Body of pancreas (tissue), 4 donors: ENCODE measurements at places on chromosomes 2 and 18.

- no peak for DNase-seq
- peaks cover 2% of the 10 kb centered on the region for H3K36me3 ChIP-seq
- H3K27me3 ChIP-seq, result no peaks in the 10 kb centered on the region
These were observed 628 bp downstream of the PPP1R7 start for GRCh38 chr2:241150660-241151530.

GRCh38 chr2:106010818-106011355 lies 183.2 kb downstream of the UXS1 start:
- no peaks in the 10 kb centered on the region for H3K4me1 ChIP-seq
- no peak for DNase-seq
- H3K4me3 ChIP-seq, result no peak overlapping the region
- no peak overlapping the region for H3K27ac ChIP-seq
- no peaks in the 10 kb centered on the region for H3K27me3 ChIP-seq
- no peaks in the 10 kb centered on the region for H3K36me3 ChIP-seq

DNA sequence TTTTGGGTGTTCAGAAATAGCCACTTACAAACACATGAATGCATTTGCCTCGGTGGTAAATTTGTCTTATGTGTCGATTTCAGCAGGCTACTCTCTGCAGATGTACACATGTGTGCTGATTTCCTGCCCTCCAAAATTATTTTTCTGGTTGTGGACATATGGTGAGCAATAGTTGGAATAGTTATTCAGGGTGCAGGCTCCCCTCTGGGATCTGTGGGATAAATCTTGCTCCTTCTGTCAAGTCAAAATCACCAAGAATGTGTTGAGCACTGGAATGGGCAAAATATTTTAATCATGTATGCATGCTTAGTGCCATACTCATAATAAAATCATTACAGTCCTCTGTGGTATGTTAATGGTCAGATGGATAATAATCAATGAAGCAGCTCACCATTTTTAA lies 684.5 kb downstream of the BCL11A start:
- H3K4me1 ChIP-seq, result no peaks in the 10 kb centered on the region
- no peaks in the 10 kb centered on the region for H3K27me3 ChIP-seq
- no peaks in the 10 kb centered on the region for H3K36me3 ChIP-seq
- no peak overlapping the region for H3K27ac ChIP-seq

GRCh38 chr2:36449943-36450392 lies 94.4 kb downstream of the CRIM1 start:
- no peak for DNase-seq
- no peak overlapping the region for H3K27ac ChIP-seq
- H3K27me3 ChIP-seq, result no peaks in the 10 kb centered on the region
- H3K36me3 ChIP-seq, result no peaks in the 10 kb centered on the region
- H3K4me1 ChIP-seq, result no peaks in the 10 kb centered on the region
- no peak overlapping the region for H3K4me3 ChIP-seq

GRCh38 chr2:240437861-240438809 lies 2.7 kb downstream of the GPC1 start:
- no peaks in the 10 kb centered on the region for H3K27me3 ChIP-seq
- DNase-seq, result peak; percentile 74
- no peaks in the 10 kb centered on the region for H3K36me3 ChIP-seq
- H3K4me1 ChIP-seq, result peaks cover 40% of the 10 kb centered on the region

GRCh38 chr2:54577944-54578647 lies 122.0 kb downstream of the SPTBN1 start:
- H3K4me1 ChIP-seq, result peaks cover 88% of the 10 kb centered on the region
- H3K4me3 ChIP-seq, result no peak overlapping the region
- peak overlapping the region; percentile 26 for H3K27ac ChIP-seq
- H3K36me3 ChIP-seq, result no peaks in the 10 kb centered on the region

DNA sequence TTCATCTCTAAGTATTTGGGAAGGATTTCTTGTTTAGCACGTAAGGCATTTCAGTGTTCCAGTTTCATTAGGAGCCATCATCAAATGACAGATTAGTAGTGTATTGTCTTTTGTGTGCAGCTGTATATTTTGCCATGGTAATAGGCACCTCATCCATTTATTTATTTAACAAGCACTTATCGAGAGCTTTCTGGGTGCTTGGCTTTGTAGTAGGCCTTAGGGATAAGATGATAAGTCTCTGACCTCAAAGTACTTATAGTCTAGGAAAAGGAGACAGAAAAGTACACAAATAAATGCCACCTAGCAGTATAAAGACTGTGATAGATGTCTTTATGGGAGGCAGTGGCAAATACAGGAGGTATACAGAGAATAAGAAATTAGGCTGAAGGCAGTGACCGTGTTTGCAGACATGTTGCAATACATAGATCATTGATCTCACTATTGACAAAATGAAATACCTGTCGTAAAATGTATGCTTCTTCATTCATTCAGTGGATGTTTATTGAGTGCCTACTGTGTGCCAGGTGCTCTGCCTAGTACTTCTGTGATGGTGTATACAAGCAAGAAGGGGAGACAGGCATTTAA lies 265.9 kb downstream of the SETBP1 start:
- no peaks in the 10 kb centered on the region for H3K27me3 ChIP-seq
- H3K36me3 ChIP-seq, result no peaks in the 10 kb centered on the region

DNA sequence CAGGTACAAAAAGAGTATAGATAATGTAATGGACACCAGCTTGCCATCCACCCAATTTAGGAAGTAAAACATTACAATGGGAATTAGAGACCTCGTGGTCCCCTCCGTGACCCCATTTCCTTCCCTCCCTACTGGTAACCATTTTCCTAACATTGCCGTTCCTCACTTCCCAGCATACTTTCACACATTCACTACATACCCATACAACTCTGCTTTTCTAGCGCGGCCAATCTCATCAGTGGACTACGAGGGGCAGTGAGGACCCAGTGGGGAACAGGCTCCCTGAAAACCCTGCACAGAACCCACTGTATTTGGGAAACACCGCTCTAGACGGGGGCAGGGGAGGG lies 1.1 kb downstream of the ENOSF1 start:
- H3K4me1 ChIP-seq, result peaks cover 22% of the 10 kb centered on the region
- no peak for DNase-seq
- no peak overlapping the region for H3K4me3 ChIP-seq
- H3K36me3 ChIP-seq, result no peaks in the 10 kb centered on the region
- no peaks in the 10 kb centered on the region for H3K27me3 ChIP-seq
- H3K27ac ChIP-seq, result peak overlapping the region; percentile 86

GRCh38 chr2:33380001-33380609 lies 96.3 kb upstream of the RASGRP3 start:
- H3K27ac ChIP-seq, result no peak overlapping the region
- H3K4me3 ChIP-seq, result no peak overlapping the region
- no peaks in the 10 kb centered on the region for H3K27me3 ChIP-seq
- no peaks in the 10 kb centered on the region for H3K36me3 ChIP-seq
- DNase-seq, result no peak

DNA sequence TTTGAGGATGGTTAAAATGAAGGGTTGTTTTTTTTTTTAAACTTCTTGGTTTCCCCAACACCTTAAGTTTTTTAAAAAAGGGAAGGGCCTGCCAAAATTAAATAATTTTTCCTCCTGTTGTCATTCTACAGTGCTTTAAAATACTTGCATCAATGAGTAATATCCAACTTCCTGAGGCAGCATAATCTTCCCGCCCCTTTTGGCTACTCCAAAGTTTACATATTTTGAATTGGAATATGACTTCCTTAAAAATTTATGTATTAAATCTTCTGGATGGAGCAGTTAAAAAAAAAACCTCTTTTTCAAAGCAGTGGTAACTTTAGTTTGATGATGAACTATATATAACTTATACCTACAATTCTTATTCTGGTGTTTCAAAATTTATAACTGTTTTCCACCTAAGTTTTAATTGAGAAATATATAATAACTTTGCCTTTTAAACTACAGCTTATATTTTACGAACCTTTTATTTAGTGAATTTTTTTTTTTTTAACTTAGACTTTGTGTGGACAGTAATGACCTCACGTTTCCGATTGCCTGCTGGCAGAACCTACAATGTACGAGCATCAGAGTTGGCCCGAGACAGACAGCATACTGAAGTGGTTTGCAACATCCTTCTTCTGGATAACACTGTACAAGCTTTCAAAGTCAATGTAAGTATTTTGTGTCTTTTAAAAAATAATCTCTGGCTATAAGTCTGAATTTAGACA lies 49.8 kb downstream of the PTPN4 start:
- no peaks in the 10 kb centered on the region for H3K27me3 ChIP-seq
- H3K27ac ChIP-seq, result no peak overlapping the region
- H3K4me1 ChIP-seq, result peaks cover 8% of the 10 kb centered on the region
- no peaks in the 10 kb centered on the region for H3K36me3 ChIP-seq
- DNase-seq, result no peak

DNA sequence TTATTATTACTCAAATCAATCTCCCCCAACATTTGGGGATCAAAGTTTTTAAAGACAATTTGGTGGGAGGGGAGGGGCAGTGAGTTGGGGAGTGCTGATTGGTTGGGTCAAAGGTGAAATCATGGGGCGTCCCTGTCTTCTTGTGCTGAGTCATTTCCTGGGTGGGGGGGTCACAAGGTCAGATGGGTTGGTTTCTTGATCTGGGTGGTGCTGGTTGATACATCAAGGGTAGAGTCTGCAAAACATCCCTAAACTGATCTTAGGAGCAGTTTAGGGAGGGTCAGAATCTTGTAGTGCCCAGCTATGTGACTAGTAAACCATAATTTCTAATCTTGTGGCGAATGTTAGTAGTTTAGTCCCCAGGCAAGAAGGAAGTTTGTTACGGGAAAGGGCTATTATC lies 67.4 kb downstream of the MOGAT1 start:
- H3K4me1 ChIP-seq, result peaks cover 10% of the 10 kb centered on the region
- no peaks in the 10 kb centered on the region for H3K36me3 ChIP-seq
- no peak overlapping the region for H3K27ac ChIP-seq
- no peak for DNase-seq
- H3K4me3 ChIP-seq, result no peak overlapping the region

DNA sequence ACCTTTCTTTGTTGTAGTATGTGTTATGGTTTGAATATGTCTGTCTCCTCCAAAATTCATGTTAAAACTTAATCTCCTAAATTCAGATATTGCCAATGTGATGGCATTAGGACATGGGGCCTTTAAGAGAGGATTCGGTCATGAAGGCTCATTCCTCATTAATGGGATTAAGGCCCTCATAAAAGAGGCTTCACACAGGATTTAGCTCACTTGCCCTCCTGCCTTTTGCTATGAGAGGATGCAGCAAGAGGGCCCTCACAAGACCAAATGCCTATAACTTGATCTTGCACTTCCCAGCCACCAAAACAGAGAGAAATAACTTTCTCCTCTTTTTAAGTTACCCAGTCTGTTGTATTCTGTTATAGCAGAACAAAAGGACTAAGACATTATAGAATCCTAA lies 19.7 kb downstream of the ZBTB14 start:
- H3K4me3 ChIP-seq, result no peak overlapping the region
- no peak for DNase-seq
- no peak overlapping the region for H3K27ac ChIP-seq
- H3K4me1 ChIP-seq, result no peaks in the 10 kb centered on the region

DNA sequence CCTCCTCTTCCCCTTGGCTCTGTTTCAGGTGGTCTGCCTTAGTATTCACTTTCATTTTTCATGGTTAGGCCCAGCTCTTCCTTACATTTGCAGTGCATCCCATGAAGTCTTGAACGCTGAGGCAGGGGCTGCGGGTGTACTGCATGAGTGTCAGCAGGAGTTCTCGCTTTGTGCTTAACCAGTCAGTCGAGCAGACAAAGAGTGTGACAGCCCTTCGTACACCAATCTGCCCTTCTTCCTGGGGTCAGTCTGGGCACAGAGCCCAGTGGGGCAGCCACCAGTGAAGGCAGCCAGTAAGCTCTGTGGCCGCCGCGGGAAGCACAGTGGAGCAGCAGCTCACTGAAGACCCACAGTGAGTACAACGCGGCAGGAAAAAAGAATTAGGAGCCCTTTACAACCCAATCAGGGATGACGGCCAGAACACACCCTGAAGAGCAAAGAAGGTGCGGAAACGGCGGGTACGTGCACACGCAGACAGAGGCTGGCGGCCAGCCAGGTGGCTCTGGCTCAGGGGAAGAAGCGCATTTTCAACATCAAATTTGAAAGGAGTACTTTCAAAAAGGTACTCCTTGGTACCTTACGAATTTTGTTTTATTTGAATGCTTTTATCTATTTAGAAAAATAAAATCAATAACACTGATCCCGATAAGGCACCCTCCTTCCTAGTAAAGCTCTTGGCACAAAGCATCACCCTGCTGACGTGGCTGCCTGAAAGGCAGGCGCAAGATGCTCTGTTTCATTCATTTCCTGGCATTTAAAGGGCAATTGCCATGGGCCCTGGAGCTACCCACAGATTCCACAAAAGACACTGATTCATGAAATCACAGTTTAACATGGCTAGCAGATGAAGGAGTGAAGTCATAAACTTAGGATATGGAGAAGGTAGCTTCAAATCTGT lies 47.0 kb upstream of the SEMA4C start:
- DNase-seq, result no peak
- no peaks in the 10 kb centered on the region for H3K36me3 ChIP-seq
- no peak overlapping the region for H3K27ac ChIP-seq
- H3K27me3 ChIP-seq, result no peaks in the 10 kb centered on the region
- no peaks in the 10 kb centered on the region for H3K4me1 ChIP-seq

- no peaks in the 10 kb centered on the region for H3K4me1 ChIP-seq
- H3K27ac ChIP-seq, result no peak overlapping the region
- DNase-seq, result no peak
- H3K36me3 ChIP-seq, result no peaks in the 10 kb centered on the region
- H3K4me3 ChIP-seq, result no peak overlapping the region
- H3K27me3 ChIP-seq, result no peaks in the 10 kb centered on the region
These were observed 681.8 kb upstream of the LRATD1 start for GRCh38 chr2:13950761-13951160.

DNA sequence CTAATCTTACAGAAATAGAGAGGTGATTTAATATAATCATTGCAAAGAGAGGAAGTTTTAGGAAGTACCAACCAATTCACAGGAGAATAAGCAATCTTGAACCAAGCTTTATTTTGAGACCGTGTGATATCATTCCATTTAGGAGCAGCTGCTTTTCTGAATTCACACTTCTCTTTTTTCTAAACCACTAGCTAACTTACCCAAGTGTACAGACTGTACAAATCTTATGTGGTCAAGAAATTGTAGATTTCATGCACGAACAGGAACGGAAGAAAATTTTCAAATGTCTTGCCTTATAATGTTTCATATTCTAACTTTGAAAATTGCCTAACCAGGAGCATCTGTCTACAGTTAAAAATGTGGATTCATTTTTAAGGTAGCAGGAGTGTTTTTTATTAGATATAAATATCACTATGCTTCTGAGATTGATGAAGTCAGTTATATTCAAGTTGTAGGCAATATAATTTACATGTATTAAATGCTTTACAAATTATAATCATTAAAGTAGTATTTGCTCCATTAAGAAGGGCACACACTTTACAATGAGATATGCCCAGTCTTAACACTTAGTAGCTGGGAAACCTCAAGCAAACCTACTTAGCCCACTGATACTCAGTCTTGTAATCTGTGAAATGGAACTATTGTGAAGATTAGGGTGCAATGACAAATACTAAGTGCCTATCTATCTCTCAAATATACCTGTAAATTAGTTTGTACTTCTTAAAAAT lies 302.2 kb upstream of the STON1 start:
- H3K4me3 ChIP-seq, result no peak overlapping the region
- H3K4me1 ChIP-seq, result no peaks in the 10 kb centered on the region
- no peaks in the 10 kb centered on the region for H3K36me3 ChIP-seq
- no peaks in the 10 kb centered on the region for H3K27me3 ChIP-seq
- H3K27ac ChIP-seq, result no peak overlapping the region
- DNase-seq, result no peak

GRCh38 chr2:62362561-62362960 lies 143.4 kb downstream of the TMEM17 start:
- no peak overlapping the region for H3K27ac ChIP-seq
- H3K36me3 ChIP-seq, result no peaks in the 10 kb centered on the region
- no peaks in the 10 kb centered on the region for H3K27me3 ChIP-seq
- DNase-seq, result no peak
